Uterus (tissue), 4 donors: ENCODE measurements at places on chromosomes 12 and 14.

GRCh38 chr14:94021001-94021400 lies 5.1 kb upstream of the OTUB2 start:
- no peak for DNase-seq

DNA sequence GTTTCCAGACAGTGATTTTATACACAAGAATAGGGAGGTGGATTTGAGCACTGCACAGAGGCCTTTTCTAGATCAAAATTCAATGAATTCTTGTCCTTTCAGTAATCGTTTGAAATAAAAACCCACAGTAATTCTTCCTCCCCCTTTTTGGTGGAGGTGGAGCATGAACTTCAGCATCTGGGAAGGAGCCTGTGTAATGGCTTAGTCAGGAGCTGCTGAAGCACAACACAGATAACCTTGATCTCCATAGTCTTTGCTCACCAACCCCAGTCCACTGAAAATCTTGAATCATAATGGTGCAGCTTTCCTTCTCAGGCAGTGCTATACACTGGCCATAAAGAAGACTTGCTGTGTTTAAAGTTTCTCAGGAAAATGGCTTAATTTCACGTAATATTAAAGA lies 6.4 kb upstream of the TBPL2 start:
- DNase-seq, result no peak

DNA sequence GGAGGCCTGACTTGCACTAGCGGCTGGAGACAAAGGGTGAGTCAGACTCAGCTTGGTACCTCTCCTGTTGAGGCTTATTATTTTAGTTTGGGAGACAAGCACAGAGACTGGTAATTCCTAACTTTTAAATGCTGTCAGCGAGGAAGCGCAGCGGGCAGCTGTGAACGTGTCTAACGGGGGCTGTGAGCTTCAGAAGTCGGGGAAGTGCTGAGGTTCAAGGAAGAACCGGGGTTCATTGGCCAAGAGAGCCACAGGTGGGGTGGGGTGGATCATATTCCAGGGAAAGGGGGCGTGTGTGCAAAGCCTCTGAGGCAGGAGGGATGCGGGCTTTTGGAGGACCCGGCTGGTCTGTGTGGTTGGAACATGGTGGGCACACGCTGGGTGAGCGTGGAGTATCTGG lies 36.1 kb upstream of the ADGRD1 start:
- no peak for DNase-seq

DNA sequence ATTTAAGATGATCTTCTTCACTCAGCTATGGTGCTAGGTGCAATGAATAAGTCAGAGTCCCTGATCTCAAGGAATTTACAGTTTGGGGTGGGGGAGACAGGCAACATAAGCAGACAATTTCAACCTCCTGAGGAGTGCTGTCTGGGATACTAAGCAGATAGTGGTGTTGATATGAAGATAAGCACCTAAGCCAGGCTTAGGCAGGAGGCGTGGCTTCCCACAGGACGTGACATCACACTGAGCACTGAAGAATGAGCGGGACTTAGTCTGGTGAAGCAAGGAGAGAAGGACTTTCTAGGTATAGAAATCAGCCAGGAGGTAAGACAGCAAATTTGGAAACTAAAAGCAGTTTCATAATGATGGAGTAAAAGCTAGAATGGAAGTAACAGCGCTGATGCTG lies 6.8 kb downstream of the PRPH start:
- DNase-seq, result no peak

- DNase-seq, result no peak
These were observed 11.7 kb downstream of the PELI2 start for GRCh38 chr14:56129933-56130332.

DNA sequence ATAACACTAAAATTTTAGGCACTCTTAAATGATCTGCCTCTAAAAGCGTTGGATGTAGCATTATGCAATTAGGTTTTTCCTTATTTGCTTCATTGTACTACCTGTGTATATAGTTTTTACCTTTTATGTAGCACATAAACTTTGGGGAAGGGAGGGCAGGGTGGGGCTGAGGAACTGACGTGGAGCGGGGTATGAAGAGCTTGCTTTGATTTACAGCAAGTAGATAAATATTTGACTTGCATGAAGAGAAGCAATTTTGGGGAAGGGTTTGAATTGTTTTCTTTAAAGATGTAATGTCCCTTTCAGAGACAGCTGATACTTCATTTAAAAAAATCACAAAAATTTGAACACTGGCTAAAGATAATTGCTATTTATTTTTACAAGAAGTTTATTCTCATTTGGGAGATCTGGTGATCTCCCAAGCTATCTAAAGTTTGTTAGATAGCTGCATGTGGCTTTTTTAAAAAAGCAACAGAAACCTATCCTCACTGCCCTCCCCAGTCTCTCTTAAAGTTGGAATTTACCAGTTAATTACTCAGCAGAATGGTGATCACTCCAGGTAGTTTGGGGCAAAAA lies 4.1 kb downstream of the CDKN1B start:
- no peak for DNase-seq

DNA sequence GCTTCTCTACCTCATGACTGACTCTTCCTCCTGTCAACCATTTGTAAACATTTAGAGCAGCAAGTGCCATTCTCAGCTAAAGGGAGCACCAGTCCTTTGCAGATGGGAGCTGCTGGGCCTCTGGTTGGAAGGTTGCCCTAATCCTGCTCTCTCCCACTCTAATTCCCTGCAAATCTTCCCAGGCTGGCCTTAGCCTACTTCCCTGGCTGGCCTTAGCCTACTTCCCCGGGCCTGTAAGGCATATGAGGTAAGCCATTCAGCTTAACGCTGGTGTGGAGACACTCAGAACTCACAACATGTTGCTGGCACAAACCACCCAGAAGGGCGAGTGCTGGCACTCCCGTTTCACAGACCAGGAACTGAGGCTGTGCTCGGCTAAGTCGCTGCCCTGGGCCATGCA lies 69.0 kb downstream of the CPSF2 start:
- no peak for DNase-seq

- DNase-seq, result no peak
These were observed 14.2 kb downstream of the LRRK2 start for GRCh38 chr12:40238979-40239378.

- no peak for DNase-seq
These were observed 87.3 kb upstream of the RMST start for GRCh38 chr12:97375310-97375709.

GRCh38 chr14:24960816-24961215 lies 89.1 kb downstream of the STXBP6 start:
- DNase-seq, result no peak

DNA sequence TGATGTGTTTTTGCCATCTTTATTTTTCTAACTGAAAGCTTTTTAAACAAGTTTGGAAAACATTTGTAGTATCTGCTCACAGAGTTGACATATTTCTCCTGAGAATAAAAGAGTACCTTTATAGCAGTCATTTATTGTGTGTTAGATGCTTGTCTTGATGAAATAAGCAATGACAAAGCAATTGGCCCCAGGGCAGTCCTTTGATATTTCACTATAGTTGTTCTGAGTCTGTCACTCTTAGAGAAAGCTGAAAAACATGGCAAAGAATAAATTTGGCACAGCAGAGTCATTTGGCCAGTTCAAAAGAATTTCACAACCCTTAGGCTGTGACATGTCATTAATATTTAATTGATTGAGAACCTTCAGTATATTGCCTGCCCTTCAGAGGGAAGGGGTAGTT lies 166.2 kb downstream of the PTPRO start:
- DNase-seq, result no peak

DNA sequence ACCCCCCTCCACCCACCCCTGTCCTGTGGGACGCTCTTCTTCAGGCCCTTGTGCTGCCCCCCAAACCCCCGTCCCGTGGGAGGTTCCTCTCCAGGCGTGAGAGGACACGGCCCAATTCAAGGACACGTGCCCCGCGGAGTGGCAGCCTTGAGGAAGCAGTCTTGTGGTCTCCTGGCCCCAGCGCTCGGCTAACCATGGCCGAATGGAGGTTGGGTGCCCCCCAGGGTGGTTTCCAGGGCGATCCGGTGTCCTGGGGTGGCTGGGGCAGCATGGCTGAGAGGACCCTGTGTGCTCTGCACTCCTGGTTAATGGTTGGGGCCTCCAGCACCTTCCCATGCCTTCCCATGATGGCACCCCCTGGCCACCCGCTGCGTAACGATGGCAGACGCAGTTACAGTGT lies 53.6 kb downstream of the LRCOL1 start:
- DNase-seq, result no peak

- DNase-seq, result no peak
These were observed 124.9 kb downstream of the DERA start for GRCh38 chr12:16036073-16036472.

DNA sequence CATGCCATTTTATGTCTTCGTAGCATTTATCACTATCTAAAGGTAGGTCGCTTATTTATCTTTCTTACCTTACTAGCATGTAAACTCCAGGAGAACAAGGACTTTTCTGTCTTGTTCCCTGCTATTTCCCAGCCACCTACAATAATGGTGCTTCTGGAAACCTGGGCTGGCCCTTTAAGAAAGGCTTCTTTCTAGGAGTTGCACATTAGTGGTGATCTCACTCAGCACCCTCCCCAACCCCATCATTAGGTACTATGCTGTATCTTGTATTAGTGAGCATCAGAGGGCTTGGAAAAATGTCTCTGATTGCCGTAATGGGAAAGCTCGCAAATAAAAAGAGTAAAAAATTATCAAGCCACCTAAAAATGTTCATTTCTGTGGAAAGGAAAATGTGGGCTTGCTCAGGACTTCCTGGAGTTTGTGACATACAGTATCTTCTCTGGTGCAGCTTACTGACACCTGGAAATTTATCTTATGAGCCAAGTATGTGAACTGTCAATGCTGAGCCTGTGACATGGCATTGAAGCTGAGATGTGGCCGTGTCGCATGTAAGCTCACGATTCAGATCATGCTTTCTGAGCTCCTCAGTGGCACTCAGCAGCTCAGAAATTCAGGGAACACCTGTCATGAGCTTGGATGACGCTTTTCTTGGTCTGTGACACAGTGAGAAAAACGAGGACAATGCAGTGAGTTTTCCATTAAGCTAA lies 12.4 kb downstream of the CCDC92 start:
- DNase-seq, result no peak

DNA sequence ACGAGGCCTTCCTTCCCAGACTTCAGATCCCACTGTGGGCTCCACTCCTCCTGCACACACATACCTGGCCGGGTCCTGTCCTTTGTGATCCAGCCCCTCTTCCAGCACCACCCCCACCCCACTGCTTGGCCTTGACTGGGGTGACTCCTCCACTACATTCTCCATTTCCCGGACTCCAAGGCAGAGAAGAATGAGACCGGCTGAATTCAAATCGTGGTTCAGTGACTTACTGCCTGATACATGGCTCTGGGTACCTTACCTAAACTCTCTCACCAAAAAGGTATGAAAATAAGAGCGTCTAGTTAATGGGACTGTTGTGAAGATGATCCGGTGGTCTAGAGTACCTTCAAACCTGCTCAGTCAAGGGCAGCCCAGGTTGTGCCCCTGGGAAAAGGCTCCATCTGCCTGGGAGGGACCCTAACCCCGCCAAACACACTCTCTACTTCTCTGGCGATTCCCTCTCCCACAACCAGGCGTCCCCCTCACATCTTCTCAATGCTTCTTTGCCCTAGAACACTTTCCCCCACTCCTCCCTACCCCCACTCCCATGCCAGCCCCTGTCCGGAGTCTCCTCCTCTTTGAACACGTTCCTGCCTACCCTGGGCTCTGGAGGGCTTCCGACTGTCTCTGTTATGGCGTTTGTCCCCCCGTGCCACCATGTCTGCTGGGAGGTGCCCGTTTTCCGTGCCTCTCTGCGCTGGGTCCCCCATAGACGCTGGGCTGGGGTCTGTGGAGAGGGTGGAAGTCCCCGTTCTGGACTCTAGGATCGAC lies 1.5 kb upstream of the ZBTB42 start:
- peak; percentile 60 for DNase-seq

GRCh38 chr12:11497995-11498394 lies 102.6 kb upstream of the PRB2 start:
- no peak for DNase-seq

DNA sequence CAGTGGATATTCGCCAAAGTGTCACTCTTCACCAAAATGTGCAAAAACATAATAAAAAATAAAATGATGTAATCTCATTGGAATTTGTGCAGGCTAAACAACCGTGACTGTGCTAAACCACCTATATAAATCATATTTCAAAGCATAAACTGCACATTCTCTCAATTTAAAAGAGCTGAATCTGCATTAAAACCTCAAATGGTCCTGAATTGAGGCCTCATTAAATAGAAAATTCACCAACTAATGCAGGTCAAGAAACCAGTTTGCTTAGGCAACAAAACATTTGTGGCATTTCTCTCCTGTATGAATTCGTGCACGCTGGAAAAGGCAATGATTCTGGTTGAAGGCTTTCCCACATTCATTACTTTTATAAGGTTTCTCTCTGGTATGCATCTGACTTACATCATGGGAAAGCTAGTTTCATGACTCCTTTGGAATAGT lies 80.1 kb upstream of the IFNG-AS1 start:
- DNase-seq, result no peak

DNA sequence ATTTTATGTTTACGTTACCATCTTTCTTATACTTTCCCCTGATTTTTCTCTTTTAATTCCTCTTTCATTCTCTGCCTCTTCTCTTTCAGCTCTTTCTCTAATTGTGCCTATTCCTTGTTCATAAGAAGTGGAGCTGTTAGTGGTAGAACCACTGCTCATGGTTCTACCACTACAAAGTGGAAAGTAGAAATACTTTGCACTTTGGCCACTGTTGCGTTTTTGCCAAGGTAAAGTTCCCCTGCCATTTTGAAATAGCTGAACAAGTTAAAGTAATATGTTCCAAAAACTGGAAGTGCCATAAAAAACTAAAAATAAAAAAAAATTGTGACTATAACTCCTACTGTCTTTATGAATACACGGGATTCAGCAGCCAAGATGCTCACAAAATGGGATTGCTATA lies 130.6 kb downstream of the MON2 start:
- DNase-seq, result no peak
